Endothelial cell (in vitro differentiated cells): ENCODE measurements at places on chromosomes 7 and 10. TPM values are rescaled to one million over a fixed set of nuclear protein-coding genes. Genes with fewer than 3 reads are reported as not detected.

GRCh38 chr10:7168414-7168813 lies 242.4 kb downstream of the SFMBT2 start:
- H3K36me3 ChIP-seq, result peaks cover 25% of the 10 kb centered on the region
- H3K4me1 ChIP-seq, result peaks cover 5% of the 10 kb centered on the region
- H3K4me3 ChIP-seq, result no peak overlapping the region
- peaks cover 3% of the 10 kb centered on the region for H3K27me3 ChIP-seq
- DNase-seq, result no peak

DNA sequence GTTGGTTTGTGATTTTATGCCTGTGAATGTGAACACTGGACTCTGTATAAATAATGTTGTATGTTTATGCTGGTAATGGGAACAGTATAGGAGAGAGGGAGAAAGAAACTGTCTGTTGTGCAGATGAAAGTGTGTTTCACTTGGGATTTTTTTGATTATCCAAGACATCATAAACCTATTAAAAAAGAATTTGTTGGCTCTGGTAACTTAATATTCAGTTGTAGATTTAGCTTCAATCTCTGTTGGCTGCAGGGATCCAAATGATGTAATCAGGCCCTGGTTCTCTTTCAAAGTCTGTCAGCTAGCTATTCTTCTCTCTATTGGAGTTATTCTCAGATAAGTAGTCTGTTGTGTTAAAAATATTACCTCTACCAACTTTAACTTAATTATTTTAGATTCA lies 168.8 kb upstream of the RHOBTB1 start:
- H3K4me1 ChIP-seq, result no peaks in the 10 kb centered on the region
- H3K36me3 ChIP-seq, result no peaks in the 10 kb centered on the region
- no peak overlapping the region for H3K4me3 ChIP-seq
- no peak overlapping the region for H3K27ac ChIP-seq
- DNase-seq, result no peak

Gene FXYD4
- total RNA-seq, result not detected

GRCh38 chr7:158025686-158026600 lies 561.7 kb downstream of the PTPRN2 start:
- H3K4me3 ChIP-seq, result no peak overlapping the region
- no peak overlapping the region for H3K27ac ChIP-seq
- H3K27me3 ChIP-seq, result peaks cover 10% of the 10 kb centered on the region
- H3K36me3 ChIP-seq, result peaks cover 34% of the 10 kb centered on the region

DNA sequence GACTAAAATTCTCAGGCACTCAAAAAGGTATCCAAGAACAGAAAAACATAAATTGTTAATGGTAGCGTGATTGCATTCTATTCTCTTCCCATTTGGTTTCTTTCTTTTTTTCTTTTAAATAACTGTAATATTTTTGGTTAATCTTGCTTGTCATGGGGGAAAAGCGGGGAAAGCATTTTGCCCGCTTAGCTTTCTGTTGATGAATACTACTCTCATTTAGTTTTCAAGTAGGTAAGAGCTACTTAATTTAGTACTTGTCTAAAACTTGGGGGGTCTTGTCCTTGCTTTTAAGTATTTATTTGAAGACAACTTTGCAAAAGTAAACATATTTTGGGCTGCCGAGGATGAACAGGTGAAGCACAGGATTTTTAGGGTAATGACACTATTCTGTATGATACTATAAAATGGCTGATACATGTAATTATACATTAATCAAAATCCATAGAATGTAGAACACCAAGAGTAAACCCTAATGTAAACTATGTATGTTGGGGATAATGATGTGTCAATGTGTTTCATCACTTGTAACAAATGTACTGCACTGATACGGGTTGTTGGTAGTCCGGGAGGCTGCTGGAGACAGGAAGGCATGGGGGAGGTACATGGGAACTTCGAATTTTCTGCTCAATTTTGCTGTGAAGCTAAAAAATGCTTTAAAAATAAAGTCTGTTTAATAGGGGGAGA lies 1.7 kb downstream of the TES start:
- no peak for DNase-seq
- H3K36me3 ChIP-seq, result peaks cover 7% of the 10 kb centered on the region
- H3K27ac ChIP-seq, result peak overlapping the region; percentile 10
- peaks cover 3% of the 10 kb centered on the region for H3K27me3 ChIP-seq
- H3K4me3 ChIP-seq, result peak overlapping the region; percentile 84

DNA sequence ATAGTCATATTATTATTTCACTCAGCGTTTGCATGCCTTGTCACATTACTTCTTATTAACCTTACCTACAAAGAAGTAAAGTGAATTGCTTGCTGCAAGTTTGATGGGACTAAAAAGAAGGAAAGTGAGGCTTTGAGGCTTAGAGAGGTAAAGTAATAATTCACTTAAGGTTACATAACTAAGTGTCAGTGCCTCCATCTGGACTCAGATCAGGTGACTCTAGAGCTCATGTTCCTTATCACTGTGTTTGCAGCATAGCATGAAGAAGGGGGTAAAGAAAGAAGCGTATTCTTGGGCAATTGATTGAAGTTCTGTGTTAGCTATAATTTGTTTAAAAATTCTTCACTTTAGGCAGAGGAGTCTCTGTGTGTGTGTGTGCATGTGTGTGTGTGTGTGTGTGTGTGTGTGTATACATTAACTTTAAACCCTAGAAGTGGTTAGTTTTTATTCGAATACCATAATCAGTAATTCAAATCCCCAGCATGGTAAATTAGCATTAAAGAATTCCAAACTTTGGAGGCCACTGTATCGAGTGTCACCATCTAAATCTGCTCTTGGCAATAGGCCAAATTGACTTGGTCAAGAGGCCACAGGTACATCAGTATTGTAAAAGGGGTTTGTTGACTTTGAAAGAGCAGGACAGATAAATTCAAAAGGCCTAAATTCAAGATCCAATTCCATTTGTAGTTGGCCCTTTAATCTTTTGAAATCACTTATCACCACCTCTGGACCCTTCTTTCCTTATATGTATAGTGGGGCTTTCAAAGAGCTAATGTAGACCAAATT lies 2.2 kb upstream of the PON3 start:
- no peak for DNase-seq
- peak overlapping the region; percentile 72 for H3K4me3 ChIP-seq
- no peak overlapping the region for H3K27ac ChIP-seq

DNA sequence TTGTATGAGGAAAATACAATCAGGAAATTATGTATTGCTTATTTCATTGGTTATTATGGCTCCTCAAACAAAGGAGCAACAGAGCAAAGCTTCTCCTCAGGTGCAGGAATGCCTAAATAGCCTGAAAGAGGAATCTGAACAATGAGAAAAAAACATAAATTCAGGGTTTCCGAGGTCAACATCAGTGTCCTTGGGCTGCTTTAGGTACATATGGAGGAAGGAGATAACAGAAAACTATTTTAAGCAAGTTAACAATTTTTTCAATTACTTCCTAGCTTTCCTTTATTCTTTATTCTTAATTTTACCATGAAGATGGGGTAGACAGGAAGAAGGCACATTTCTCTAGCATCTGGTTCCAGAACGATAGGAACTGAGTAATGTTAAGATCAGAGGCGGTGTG lies 14.0 kb downstream of the SLC16A9 start:
- H3K27ac ChIP-seq, result no peak overlapping the region
- no peak for DNase-seq
- no peak overlapping the region for H3K4me3 ChIP-seq
- H3K27me3 ChIP-seq, result no peaks in the 10 kb centered on the region
- H3K36me3 ChIP-seq, result no peaks in the 10 kb centered on the region
- peaks cover 10% of the 10 kb centered on the region for H3K4me1 ChIP-seq

- no peak overlapping the region for H3K27ac ChIP-seq
- peaks cover 4% of the 10 kb centered on the region for H3K27me3 ChIP-seq
- no peak for DNase-seq
Measured at GRCh38 chr10:117427356-117427755, 52.1 kb upstream of the PDZD8 start.

DNA sequence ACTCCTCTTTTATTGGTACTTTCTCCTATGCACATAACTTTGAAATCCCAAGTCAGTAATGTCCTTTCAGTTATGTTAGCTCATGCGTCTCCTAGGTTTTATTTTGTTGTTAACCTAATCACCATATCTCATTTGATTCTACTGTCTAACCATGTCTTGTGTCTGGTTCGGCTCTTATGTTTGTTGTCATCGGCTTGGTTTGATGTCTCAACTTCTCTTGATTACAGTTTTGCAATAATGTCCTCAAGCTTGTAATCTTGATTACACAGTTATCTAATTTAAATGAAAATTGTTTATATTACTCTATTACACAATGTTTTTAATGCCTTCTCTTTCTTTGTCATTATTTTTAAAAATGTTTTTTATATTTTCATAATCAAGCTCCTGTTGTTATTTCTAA lies 35.9 kb upstream of the SEMA3A start:
- H3K27me3 ChIP-seq, result peaks cover 2% of the 10 kb centered on the region
- H3K4me3 ChIP-seq, result no peak overlapping the region
- no peaks in the 10 kb centered on the region for H3K36me3 ChIP-seq
- peaks cover 6% of the 10 kb centered on the region for H3K4me1 ChIP-seq
- no peak overlapping the region for H3K27ac ChIP-seq
- DNase-seq, result no peak

DNA sequence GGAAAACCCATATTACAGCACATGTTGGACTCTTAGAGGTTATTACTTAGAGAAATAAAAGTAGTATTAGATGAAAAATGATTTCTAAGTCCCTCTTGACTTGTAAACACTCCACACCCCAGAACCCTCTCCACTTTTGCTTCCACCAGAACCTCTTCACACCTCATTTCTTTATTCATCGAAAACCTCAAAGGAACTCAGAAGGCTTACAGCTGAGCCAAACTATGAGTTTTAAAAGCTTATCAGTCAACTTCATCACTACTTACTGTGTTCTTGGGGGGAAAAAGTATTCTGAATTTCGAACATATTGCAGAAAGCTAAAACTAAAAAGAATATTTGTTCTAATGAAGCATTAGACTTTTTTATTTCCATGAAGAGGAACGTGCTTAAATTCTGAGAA lies 547.8 kb upstream of the STEAP1 start:
- H3K27me3 ChIP-seq, result peaks cover 1% of the 10 kb centered on the region
- no peaks in the 10 kb centered on the region for H3K36me3 ChIP-seq
- no peak overlapping the region for H3K27ac ChIP-seq
- DNase-seq, result no peak
- H3K4me3 ChIP-seq, result no peak overlapping the region

Gene ATXN7L1
- total RNA-seq, result 18.4 TPM

DNA sequence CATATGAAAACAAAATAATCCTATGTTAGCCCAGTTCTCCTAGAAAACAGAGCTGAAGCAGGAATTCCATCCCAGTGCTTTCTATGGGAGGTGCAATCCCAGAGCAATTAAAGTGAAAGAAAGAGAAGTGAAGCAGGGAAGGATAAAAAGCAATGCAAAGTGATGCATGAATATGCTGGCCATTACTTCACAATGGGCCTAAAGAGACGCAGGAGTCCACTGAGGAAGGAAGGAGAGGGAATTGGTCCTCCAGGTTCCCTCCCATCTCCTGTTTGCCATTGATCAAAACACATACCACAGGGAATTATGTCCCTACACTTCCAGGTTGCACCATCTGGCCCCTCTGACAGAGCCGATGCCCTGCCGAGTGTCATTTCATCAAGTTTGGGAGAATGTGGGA lies 392.2 kb upstream of the NFE2L3 start:
- no peak for DNase-seq
- H3K4me1 ChIP-seq, result peaks cover 9% of the 10 kb centered on the region
- H3K36me3 ChIP-seq, result no peaks in the 10 kb centered on the region
- H3K27me3 ChIP-seq, result peaks cover 2% of the 10 kb centered on the region

DNA sequence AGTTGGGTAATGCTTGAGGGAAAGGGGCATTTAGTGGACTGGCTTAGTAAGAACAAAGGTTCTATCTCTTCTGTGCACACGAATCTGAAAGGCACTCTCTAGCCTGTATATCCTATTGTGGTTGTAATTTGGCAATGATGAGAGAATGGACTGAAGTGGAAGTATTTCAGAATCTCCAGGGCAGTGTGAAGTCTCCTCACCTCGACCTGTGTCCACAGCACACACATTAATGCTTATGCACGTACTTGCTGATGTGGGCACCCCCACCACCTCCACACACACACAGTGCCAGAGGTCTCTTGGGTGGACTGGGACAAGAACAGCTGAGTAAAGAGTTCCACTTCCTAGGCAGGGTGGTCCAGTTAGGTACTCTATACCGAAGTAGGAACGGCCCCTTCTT lies 6.9 kb downstream of the SMC3 start:
- no peak overlapping the region for H3K4me3 ChIP-seq
- peaks cover 5% of the 10 kb centered on the region for H3K36me3 ChIP-seq
- peaks cover 2% of the 10 kb centered on the region for H3K27me3 ChIP-seq
- no peak for DNase-seq
- peak overlapping the region; percentile 8 for H3K27ac ChIP-seq

- H3K4me3 ChIP-seq, result no peak overlapping the region
- no peaks in the 10 kb centered on the region for H3K36me3 ChIP-seq
- H3K4me1 ChIP-seq, result peaks cover 16% of the 10 kb centered on the region
- no peak overlapping the region for H3K27ac ChIP-seq
Measured at GRCh38 chr10:4081685-4082111, 296.7 kb upstream of the KLF6 start.

GRCh38 chr10:63758080-63758479 lies 236.9 kb downstream of the REEP3 start:
- H3K27me3 ChIP-seq, result no peaks in the 10 kb centered on the region
- no peak overlapping the region for H3K4me3 ChIP-seq
- peaks cover 3% of the 10 kb centered on the region for H3K4me1 ChIP-seq
- no peak overlapping the region for H3K27ac ChIP-seq

DNA sequence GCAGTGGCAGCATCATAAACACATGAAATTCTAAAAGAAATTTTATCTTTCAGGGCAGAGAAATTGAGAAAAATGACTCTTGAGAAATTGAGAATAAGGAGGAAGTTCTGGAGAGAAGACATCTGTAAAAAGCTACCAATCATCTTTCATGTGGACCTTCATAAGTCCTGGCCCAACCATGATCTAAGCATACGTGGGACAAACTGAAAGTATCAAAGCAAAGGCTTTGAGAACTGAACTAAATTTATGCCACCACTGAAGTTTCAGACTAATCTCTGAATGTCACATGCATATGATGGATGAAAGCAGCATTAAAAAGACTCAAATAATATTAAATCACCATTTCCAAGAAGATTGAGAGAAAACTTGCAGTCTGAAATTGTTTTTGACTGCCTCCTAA lies 1502.8 kb upstream of the LRRTM3 start:
- no peaks in the 10 kb centered on the region for H3K36me3 ChIP-seq
- H3K4me3 ChIP-seq, result no peak overlapping the region
- no peak overlapping the region for H3K27ac ChIP-seq
- DNase-seq, result no peak
- H3K27me3 ChIP-seq, result no peaks in the 10 kb centered on the region
- no peaks in the 10 kb centered on the region for H3K4me1 ChIP-seq

DNA sequence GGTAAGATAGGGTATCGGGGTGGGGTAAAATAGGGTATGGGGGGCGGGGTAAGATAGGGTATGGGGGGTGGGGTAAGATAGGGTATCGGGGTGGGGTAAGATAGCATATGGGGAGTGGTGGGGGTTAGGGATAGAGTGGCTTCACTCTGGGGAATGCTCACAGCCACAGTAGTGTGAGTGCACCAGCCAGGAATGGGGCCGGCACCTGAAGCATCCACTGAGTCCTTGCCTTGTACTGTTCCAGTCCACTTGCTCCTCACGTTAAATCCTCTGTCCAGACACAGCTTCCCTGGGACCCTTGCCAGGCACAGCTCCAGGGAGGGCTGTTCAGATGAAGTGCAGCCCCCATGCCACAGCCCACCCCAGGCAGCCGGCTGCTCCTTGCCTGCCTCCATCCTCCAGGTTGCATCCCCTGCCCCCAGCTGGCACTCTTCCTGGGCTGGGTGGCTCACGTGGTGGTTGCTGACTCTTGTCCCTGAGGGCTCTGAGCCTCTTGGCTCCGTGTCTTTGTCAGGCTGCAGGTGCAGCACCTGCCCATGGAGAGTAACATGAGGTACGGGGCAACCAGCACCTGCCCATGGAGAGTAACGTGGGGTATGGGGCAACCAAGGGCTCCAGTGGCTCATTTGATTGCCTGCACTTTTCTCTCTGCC lies 268.4 kb downstream of the TCERG1L start:
- H3K27me3 ChIP-seq, result peaks cover 4% of the 10 kb centered on the region

Gene TMEM120A
- 18.2 TPM for total RNA-seq
